ENCODE measurements at places on chromosomes 2 and 18. TPM values are rescaled to one million over a fixed set of nuclear protein-coding genes. Genes with fewer than 3 reads are reported as not detected.
A peak's percentile ranks its signal among the peaks of the same experiment; 100 is the strongest.

GRCh38 chr18:3583873-3584247 is 133.9 kb downstream of the TGIF1 start:
- DNase-seq, result no peak

DNA sequence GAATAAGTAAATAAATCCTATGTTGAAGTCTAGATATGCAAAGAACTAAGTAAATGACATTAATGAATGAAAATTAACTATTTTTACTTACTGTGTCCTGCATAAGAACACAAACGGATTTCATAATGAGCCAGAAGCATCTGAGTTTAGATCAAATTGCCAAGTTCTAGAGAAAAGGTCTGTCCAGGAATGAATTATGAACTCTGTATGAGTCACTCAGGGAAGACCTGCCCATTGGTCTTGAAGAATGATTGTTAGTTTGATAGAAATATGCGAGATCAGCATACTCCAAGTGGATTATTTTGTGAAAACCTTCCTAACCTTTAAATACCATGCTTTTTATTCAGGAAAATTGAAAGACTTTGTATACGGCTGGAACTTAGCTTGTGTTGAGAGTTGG is 189.5 kb downstream of the DOK6 start:
- DNase-seq, result no peak

GRCh38 chr2:129930451-129930850 is 49.0 kb upstream of the RAB6C start:
- DNase-seq, result peak; percentile 65

DNA sequence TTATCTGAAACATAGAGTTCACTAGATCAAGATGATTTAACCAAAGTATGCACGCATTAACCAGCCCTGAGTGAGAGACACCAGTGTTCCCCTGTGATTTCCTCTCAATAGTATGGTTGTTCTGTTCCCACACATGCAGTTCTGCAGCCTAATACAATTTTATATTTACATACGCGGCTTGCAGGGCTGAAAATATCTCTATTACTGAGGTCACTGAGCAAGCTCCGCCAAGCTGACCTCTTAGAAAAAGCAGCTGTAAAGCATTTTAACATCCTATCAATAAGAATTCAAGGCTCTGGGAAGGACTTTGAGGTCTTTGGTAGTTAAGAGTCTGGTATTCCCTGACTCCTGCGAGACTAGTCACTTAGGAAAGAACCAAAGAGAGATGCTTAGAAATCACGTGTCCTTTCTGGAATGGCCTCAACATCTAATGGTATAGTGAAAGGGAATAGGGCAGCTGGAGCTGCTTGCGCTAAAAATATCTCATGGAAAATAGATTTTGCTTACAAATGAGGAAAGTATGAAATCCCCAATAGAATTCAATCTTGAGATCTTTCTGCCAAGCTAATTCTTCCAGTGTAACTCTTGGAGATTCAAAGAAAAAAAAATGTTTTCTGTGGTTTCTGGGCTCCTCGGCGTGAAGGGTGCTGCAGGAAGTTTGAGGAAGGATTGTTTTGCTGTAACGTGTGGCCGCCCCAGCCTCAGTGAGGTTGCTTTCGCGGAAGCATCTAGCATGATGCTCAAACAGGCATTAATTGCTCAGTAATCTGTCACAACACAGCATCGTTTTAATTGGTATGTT is 59.2 kb downstream of the DOCK10 start:
- peak; percentile 76 for DNase-seq

DNA sequence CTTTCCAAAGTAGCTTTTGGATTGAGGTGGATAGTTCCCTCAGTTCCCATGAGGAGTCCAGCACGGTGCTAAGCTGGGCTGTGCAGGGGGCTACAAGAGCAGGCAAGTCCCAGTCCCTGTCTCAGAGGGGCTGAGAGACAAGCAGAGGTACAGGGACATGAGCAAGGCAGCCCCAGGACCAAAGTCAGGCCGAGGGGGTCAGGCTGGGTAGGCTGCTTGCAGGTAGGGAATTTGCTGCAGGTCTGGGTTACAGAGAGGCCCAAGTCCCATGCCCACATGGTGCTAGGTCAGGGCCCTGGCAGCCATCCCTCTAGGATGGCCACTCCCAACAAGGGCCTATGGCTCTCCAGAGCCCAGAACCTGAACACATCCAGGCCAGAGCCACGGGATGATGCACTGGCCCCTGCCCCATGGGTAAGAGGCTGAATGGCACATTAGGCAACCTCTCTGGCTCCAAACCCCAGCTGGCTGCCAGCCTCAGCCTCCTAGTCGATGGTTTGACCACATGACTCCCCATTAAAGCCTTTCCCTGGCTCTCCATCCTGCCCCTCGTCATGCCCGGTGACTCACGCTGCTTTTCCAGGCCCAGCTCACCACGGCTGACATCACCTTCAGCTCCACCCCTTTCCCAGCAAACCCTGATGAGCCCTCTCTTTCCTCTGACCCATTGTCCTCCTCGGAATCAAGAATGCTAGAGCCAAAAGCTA is 83.7 kb downstream of the SDC1 start:
- DNase-seq, result peak; percentile 94

DNA sequence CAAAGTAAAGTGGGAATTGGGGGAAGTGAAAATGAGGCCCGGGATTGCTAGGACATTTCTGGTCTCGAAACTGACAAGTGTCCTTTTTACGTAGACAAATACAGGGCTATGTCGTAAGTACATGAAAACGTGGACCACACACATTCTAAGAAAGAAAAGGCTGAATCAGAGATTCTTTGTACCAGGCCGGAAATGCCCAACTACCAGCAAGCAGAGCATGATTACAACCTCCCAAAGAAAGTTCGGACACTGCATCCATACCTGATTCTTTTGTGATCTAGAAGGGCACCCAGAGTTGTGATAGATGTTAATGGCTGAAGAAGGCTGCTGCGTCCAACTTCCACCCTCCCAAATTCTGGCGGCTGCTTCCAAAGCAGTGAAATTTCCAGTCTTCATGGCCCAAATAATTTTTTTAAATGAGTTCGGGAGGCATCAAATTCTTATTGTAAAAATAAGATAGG is 1.7 kb downstream of the RBMS1 start:
- DNase-seq, result peak; percentile 73

GRCh38 chr2:113806217-113806913 is 49.9 kb upstream of the SLC35F5 start:
- DNase-seq, result peak; percentile 76

DNA sequence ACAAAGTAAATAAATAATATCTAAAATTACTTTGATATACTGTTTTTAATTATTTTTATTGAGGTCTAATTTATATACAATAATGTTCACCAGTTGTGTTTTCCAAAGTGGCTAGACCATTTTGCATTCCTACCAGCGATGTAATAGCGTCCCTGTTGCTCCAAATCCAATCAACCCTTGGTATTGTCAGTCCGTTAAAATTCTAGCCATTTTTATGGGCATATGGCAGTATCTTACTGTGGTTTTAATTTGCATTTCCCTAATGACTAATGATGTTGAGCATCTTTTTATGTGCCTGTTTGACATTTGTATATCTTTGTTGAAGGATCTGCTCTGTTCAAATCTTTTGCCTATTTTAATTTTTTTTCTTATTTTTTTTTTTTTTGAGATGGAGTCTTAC is 185.0 kb downstream of the PRPF40A start:
- no peak for DNase-seq

- no peak for DNase-seq
Measured at GRCh38 chr18:75360215-75360614, 67.3 kb downstream of the SMIM21 start.

DNA sequence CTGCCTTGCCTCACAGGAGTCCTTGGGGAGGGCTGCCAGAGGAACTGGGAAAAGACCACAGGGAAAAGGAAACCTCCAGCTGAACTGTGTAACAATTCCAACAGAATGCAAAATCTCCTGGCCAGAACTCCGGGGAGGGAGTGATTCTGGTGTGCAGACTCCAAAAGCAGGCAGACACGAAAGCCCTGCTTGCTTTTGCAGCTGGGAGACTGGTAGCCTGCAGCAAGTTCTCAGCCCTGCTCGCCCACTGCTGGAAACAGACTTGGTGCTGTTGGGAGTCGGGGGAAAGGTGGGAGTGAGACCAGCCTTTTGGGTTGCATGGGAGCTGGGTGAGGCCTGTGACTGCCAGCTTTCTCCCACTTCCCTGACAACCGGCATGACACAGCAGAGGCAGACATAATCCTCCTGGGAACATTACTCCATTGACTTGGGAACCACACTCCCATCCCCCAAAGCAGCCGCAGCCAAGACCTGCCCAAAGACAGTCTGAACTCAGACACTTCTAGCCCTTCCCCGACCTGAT is 26.0 kb upstream of the NMI start:
- DNase-seq, result peak; percentile 33

DNA sequence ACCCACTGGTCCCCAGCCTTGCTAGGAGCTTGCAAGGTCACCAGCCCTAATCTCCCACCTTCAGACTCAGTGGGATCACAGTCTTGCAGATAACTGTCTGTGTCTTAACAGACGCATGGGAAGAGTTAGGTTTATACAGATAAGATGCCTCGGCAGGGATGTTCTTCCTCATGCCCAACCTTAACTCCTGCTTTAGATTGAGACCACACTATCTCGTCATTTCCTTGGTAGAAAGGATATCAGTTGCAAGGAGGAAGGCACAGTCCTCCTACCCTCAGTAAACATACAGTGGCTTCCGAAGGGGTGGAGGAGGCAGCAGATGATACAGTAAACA is 7.2 kb downstream of the NT5DC4 start:
- no peak for DNase-seq

GRCh38 chr18:12064086-12064763 is 29.4 kb upstream of the ANKRD62 start:
- DNase-seq, result no peak

DNA sequence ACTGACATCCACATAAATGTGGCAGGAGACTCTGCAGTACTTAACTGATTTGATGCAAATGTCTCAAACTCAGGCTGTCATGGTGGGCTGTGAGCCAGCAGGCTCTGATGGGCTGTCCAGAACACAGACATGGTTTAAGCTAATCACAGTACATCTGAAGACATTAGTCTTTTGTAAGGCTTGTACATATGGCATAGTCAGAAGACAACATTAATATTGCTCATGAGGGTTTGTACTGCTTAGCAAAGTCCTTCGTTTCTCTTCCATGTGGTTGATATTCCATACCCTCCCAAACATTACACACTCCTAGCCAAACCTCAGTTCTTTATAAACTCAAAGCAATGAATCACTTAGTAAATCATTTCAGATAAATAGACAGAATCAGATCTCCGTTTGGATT is 330.6 kb downstream of the RND3 start:
- no peak for DNase-seq

DNA sequence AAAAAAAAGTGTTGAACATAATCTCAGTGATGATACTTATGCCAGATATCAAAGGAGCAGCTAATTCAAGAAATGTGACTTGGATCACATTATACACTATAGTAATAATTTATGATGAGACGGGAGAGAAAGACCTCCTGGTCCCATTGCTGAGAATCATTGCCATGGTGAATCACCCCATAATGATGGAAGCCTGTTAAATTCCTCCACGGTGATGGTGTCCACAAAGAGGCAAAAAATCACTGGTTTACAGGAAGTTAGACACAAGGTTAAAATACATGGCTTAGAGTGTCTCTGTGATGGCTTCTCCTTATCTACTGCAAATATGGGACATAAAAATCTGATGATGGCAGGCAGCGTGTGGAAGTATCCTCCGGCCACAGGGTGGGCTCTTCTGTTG is 210.0 kb downstream of the CDH2 start:
- DNase-seq, result no peak

DNA sequence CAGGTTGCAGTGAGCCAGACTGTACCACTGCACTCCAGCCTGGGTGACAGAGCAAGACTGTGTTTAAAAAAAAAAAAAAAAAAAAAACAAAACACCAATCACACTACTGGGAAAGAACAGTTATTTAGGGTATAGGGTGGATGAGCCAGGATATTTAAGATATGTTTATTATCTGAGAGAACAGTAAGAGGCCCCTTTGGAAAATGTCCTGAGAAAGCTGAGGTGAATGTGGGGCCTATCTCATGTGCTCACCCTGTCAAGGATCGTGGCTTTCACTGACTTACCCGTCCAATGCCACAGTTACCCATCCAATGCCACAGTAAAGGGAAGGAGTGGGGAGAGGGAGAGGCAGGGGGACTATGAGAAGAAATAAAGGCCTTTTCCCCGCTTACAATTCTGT is 19.9 kb upstream of the ENOSF1 start:
- DNase-seq, result no peak

DNA sequence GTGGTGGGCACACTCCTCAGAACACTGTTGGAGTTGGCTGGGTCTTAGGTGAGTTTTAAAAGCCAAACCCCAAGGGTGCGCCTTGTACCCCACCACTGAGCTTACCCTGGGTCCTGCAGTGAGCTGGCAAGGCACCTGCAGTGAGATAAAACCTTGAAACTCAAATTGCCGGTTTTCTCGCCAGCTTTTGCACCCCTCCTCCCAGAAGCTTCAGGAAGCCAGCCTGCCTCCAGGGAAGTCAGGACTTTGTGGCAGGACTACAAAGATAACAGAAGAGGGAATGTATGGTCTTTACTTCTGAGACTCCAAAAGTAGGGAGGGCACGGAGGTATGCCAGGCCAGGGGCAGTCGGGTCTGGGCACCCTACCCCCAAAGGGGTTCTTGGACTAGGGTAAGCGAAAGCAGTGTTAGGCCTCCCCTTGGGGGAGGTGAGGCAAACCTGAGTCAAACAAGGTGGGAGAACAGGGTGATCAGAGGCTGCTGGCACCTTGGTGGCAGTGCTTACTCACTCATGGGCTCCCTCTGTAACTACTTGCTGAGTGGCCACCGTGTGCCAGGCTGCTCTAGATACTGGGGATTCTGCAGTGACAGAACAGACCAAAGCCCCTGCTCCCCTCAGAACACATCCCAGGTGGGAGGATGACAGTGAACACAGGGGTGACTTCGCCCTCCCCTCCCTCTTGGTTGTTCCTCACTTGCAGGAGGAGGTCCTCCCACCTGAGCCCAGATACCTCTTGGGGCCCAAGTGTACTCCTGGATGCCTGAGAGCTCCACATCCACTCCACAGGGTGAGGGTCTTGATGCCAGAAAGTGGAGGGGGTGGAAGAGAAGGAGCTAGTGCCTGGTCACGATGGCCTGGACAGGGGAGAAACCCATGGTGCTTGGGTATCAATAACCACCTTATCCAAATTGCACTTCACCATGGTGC is 69.3 kb upstream of the RGPD5 start:
- DNase-seq, result no peak

- DNase-seq, result no peak
Measured at GRCh38 chr2:135494917-135495316, 36.1 kb downstream of the ZRANB3 start.

DNA sequence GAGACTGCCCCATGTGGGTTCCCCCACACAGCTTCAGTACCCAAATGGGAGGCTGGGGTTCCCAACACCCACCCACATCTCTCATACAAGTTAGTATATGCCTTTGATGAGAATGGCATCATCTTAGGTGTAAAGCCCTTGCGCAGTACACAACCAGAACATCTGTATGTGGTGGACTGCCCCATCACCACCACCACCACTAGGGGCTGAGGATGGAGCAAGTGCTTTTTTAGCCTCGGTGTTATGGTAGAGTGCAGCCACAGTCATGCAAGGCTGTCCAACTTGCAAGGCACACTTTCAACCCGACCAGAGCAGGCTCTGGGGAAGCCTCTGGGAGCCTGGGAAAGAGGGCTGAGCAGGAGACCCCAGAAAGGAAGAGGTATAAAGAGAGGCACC is 241.2 kb downstream of the TFCP2L1 start:
- DNase-seq, result no peak

The B3GNT7 gene
- 0.60 TPM for total RNA-seq

The TCF23 gene
- total RNA-seq, result not detected

The SLC9A4 gene
- total RNA-seq, result not detected

The OTOF gene
- not detected for total RNA-seq

The GPR35 gene
- total RNA-seq, result 0.12 TPM

The CSRNP3 gene
- not detected for total RNA-seq

The SCN2A gene
- 0.29 TPM for total RNA-seq

The LAMA1 gene
- 0.98 TPM for total RNA-seq

The PIGN gene
- total RNA-seq, result 18.5 TPM

The MATN3 gene
- 5.3 TPM for total RNA-seq

Measured in RPMI7951 (cell line).